ENCODE measurements at places on chromosomes 1 and 21.

GRCh38 chr1:226739696-226740065 is 599 bp upstream of the ITPKB start:
- DNase-seq: no peak

DNA sequence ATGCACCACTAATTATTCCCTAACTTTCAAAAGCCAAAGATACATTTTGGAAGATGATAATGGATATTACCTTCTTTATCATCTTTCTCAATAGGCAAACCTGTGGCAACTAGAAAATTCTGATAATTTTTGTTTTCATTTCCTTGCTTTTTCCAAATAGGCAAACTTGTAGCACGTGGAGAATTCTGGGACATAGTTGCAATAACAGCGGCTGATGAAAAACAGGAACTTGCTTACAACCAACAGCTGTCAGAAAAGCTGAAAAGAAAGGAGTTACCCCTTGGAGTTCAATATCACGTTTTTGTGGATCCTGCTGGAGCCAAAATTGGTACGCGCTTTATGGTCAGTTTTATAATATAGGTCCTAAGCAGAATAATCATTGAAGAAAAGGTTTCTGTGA is 1.5 kb downstream of the FPGT start:
- no peak for DNase-seq

DNA sequence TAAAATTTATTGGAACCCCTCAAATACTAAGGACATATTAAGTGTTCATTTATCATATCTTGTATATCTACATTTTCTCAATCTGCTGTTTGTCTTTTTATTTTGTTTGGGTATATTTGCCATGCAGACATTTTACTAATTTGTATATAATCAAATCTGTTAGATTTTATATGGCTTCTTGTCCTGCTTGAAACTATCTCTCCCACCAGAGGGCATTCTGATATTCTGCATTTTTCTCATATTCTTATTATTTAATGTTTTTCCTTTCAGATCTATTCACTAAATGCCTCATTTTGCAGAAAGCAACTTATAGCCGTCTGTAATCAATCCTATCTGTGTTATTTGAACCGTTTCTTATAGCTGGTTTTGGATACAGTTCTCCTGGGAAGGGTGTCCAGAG is 745.5 kb downstream of the LRRIQ3 start:
- DNase-seq: no peak

DNA sequence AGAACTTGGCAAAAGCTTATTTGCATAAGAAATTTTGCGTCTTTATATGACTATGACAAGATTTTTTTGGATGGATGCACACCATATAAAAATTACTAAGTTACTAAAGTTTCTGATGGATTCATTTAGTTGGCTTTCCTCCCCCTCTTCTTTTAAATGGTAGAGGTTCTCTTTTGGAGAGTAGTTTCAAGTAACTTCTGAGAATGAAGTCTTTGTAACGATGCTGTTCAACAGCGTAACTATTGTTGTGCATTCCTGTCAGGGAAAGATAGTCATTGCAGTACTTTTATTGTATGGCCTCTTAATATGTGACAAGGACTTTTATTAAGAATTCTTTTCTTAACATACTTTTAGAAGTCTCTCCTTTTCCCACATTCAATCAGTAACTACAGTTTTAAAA is 16.0 kb downstream of the NFIA start:
- no peak for DNase-seq

DNA sequence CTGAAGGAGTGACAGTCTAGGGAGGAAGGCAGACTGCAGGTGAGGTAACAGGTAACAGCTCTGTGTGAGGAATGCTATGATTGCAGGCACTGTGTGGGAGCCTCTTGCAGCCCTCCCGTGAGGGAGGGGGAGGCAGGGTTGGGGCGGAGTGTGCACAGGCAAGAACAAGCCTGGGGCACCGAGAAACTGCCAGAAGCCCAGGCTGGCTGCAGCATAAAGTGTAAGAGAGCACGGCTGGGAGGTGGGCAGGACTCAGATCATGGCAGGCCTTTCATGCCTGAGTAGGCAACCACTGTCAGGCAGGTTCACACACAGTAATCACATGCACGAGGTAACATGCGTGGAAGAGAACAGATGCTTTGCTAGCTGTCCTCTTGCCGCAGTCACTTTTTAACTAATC is 11.3 kb upstream of the RHEX start:
- no peak for DNase-seq

DNA sequence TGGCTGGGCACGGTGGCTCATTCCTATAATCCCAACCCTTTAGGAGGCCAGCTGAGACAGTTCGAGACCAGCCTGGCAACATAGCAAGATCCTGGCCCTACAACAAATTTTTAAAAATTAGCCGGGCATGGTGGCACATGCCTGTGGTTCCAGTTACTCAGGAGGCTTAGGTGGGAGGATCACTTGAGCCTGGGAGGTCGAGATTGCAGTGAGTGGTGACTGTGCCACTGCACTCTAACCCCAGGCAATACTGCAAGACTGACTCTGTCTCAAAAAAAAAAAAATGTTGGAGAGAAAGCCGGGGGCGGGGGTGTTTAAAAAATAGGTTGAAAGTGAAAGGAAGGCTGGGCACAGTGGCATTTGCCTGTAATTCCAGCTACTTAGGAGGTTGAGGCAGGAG is 16.5 kb downstream of the CLDN19 start:
- DNase-seq: no peak

- DNase-seq: no peak
Observed at GRCh38 chr1:61561666-61562065, 163.3 kb downstream of the TM2D1 start.

GRCh38 chr1:87048237-87048636 is 133.8 kb downstream of the HS2ST1 start:
- no peak for DNase-seq

- DNase-seq: no peak
Observed at GRCh38 chr1:56808410-56808809, 10.8 kb downstream of the FYB2 start.

- DNase-seq: no peak
Observed at GRCh38 chr1:49306507-49307070, 529.9 kb upstream of the BEND5 start.

DNA sequence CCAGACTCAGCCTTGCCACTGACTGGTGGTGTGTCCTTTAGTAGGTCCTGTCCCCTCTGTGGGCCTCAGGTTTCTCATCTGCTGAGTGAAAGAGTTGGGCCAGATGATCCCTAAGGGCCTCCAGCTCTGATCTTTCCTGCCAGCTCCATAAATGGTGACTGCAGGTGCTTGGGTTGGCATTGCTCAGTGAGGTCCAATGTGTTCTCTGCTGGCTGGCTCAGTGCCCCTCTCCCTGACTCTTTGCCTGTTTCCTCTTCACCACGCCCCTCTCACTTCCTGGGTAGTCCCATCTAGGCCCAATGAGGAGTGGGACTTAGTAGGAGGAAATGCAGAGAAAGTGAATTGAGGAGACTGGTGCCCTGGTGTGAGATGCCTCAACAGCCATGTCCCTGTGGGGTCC is 36.6 kb downstream of the UBE2T start:
- no peak for DNase-seq

GRCh38 chr1:114209971-114210370 is 56.3 kb upstream of the SYT6 start:
- no peak for DNase-seq

DNA sequence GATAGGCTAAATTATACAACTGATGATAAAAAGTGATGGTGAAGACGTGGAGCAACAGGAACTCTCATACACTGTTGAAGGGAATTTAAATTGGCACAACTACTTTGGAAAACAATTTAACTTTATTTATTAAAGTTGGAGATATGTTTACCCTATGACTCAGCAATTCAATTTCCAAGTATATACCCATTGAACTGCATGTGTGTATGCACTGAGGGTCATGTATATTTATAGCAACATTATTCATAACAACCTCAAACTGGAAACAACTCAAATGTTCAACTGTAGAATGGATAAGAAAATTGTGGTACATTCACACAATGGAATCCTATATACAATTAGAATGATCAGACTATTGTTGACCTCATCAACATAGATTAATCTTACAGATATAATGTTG is 16.5 kb upstream of the BCAS2 start:
- DNase-seq: no peak

DNA sequence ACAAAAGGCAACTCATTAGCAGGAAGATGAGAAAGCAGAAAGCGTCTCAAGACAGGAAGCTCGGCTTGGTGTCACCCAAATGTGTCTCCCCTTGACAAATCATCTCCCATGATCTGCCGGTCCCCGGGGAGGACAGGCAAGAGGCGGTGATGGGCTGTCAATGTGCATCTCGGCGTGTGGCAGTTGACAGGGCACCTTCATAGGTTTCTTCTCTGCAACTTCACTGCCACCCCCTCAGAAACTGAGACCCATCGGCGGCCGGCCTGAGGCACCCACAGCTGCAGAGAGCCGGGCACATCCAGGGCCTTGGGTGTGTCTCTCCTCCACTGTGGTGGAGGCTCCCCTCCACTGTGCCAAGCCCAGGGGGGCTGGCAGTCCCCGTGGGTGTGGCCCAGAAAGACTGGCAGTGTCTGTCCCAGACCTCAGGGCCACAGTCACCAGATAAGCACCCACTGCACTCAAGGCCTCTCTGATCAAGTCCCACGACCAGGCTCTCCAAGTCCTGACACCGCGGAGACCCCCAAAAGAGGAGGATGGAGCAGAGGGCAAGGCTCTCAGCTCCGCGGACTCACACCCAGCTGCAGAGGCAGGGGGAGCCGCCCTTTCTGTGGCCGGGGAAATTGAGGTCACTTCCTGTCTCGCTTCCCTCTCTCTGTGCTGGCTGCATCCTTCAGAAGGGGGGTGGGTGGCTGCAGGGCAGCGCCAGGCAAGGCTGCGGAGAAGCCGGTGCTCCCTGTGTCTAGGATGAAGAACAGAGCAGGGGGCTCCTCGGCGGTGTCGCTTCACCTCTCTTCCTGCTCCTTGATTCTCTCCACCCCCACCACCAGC is 39.6 kb upstream of the LBR start:
- peak; percentile 77 for DNase-seq

- DNase-seq: no peak
Observed at GRCh38 chr1:75125161-75125726, 8.9 kb upstream of the LHX8 start.

DNA sequence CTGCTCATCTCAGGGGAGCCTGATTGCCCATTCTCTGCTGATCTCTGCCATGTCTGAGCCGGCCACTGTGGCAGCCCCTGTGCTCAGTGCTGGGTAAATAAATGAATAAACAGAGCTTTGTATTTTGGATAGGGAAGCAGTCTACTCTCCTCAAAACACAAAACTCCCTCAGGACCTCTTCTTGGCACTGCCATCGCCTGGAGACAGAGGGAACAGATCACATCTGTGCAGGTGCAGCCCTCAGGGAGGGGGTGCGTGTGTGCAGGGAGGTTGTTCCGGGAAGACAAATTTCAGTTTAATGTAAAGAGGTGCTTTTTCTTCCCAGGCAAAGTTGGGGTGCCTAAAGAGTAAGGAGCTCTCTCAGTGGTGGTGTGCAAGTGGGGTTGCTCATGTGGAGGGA is 7.7 kb upstream of the FAM167B start:
- no peak for DNase-seq

GRCh38 chr1:55726994-55727393 is 511.8 kb upstream of the USP24 start:
- DNase-seq: no peak

- no peak for DNase-seq
Observed at GRCh38 chr1:3895279-3895950, 4.7 kb downstream of the C1orf174 start.

DNA sequence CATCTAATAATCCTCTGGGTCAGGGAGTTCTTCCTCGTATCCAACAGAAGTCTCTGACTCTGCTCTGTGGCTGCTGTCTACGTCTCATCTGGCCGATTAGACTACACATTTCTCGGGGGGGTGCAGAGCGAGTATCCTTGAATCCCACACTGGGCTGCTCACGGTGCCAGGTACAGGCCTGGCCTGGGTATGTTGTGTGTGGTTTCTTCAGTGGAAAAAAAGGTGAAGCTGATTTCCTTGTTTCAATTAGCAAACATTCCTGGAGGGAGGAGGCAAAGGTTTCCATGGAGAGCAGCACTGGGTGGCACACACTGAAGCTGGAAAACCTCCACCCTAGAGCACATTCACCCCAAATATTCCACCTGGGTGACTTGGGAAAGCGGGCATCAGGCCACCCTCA is 2.0 kb upstream of the RAB7B start:
- no peak for DNase-seq

DNA sequence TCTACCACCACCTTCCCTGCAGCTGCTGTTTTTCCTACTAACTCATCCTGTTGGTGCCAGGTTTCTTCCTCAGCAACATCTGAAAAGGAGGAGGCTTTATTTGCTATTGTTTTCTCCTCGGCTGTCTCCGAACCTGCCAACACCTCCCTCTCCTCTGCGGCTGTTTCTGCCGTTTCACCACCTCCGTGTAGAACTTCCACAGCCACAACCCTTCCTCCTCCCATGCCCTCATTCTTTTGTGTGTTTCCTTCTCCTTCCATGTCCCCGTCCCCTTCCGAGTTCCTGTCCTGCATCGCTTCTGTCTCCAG is 59.0 kb upstream of the LRRC53 start:
- DNase-seq: no peak

DNA sequence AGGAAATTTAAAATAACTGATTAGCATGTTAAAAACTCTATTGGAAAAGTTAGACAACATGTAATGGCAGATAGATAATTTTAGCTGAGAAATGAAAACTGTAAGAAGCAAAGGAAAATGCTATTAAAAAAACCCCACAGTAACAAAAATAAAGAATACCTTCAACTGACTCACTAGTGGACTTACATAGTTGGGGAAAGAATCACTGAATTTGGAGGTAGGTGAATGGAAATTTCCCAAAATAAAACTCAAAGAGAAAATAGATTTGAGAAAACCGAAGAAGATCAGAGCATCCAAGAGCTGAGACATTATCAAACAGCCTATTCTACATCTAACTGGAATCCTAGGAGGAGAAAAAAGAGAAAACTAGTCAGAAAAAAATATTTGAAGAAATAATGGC is 34.7 kb downstream of the PDE4B start:
- no peak for DNase-seq

DNA sequence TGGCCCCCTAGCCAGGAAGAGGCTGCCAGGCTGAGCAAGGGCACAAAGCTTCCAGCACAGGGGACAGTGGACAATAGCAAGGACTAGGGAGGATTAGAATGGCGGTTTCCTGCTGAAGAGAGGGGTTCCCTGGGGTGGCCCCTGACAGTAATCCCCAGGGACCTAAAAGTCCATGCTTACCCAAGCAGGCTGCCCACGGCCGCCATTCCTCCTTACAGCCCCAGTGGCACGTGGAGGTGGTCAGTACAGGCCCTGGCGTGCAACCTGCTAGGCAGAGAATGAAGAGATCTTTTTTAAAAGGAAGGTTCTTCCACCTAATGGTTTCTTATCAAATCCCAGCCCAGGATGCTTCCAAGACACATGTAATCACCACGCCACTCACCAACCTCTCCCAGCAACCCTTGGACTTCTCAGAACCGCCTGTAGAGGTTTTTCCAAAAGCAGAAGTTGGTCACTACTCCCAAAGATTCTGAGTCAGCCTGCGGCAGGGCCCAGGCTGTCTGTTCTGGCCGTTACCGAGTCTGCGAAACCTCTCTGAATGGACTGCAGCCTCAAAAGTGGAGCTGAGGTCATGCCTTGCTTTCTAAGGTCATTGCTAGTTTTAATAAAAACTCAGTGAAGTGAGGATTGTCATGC is 926 bp downstream of the MRPL55 start:
- DNase-seq: no peak

GRCh38 chr1:160256396-160257046 is 5.8 kb downstream of the DCAF8 start:
- DNase-seq: no peak

GRCh38 chr1:25430967-25431881 is 527 bp downstream of the MACO1 start:
- peak; percentile 61 for DNase-seq

- no peak for DNase-seq
Observed at GRCh38 chr1:204782118-204782700, 88.5 kb upstream of the NFASC start.

All from activated T-helper 1 cell treated with Interleukin-2 at 50 U/mL for 16 hours (primary cell).